ENCODE measurements at places on chromosomes 12 and 14.
A peak's percentile ranks its signal among the peaks of the same experiment; 100 is the strongest.

GRCh38 chr12:106300761-106301160 is 1.8 kb upstream of the TCP11L2 start:
- DNase-seq, result peak; percentile 25

GRCh38 chr12:127334912-127335644 is 931.9 kb upstream of the TMEM132C start:
- no peak for DNase-seq

DNA sequence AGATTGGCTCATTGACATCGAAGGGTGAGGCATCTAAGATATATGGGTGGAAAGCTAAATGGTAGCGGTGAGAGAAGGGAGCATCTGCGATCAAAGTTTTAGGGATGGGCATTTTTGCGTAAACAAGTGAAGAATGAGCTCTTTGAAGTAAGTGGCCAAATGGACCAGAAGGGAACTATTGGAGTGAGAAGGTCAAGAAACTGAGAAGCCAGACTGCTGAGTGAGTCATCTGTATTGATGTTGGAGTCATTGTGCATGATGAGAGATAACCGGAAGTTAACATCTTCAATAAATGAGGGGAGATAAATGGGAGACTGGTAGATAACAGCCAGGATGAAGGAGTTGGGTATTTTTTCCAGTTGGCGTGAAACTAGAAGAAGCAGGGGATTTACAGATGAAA is 271.9 kb upstream of the PDE3A start:
- no peak for DNase-seq

GRCh38 chr12:73726881-73727280 is 810.8 kb upstream of the ATXN7L3B start:
- DNase-seq, result no peak

- DNase-seq, result no peak
These were observed 131.9 kb downstream of the CEP128 start for GRCh38 chr14:80809663-80810062.

DNA sequence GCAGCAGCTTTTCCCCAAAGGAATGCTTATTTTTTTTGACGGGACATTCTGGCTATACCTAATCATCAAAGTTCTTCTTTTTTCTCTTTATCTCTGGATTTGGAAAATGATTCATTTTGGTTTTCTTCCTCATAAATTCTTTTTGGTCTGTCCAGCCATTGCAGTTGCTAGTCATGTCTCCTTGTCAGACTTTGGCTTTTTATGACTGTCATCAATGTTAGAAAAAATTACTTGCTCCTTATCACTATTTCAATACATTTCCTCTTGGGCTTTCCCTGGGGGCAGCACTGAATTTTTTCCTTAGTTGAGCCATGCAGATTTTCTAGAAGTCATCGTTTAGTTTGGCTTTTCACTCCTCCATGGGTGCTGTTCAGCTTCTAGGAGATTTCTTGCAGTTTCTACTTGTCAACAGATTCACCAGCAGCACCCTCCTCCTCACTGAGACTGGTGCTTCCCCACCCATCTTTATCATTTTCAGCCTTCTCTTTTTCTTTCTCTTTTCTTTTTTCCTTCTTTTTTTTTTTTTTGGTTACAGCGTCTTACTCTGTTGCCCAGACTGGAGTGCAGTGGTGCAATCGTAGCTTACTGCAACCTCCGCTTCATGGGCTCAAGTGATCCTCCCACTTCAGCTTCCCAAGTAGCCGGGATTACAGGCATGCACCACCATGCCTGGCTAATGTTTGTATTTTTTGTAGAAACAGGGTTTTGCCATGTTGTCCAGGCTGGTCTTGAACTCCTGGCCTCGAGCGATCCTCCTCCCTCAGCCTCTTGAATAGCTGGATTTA is 5.2 kb downstream of the ADIPOR2 start:
- no peak for DNase-seq

- no peak for DNase-seq
These were observed 105.9 kb downstream of the SINHCAF start for GRCh38 chr12:31220061-31220460.

GRCh38 chr12:105226219-105226618 is 9.8 kb downstream of the APPL2 start:
- no peak for DNase-seq

- DNase-seq, result no peak
These were observed 8.5 kb upstream of the AK7 start for GRCh38 chr14:96383445-96383844.

GRCh38 chr14:58822856-58823255 is 185.1 kb downstream of the DACT1 start:
- no peak for DNase-seq

GRCh38 chr14:51093371-51094281 is 1.3 kb downstream of the TRIM9 start:
- no peak for DNase-seq

- no peak for DNase-seq
These were observed 359.4 kb upstream of the SFSWAP start for GRCh38 chr12:131351319-131352028.

GRCh38 chr12:66813137-66813892 is 134.4 kb upstream of the GRIP1 start:
- no peak for DNase-seq

DNA sequence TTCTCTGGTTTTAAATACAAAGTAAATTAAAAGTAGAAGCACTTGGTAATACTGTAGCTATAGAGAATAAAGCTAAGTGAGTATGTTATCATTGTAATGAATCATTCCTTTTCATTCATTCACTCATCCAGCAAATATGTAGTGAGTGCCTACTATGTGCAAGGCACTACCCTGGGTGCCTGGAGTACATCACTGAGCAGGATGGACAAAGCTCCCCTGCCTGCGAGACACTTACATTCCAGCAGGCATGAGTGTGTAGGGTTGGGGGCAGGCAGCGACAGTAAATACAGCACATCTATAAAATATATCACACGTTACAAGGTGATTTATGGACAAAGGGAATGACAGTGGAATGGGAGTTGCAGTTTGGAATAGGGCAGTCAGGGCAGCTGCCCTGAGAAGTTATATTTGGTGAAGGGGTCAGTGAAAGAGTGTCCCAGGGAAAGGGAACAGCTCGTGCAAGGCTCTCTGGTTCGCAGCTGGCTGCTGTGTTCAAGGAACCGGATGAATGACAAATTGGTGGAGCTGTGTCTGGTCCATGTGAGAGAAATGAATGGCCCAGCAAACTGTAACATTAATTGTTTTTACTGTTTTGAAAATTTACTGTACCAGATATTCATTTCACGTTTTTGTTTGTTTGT is 159.6 kb downstream of the CRADD start:
- no peak for DNase-seq

DNA sequence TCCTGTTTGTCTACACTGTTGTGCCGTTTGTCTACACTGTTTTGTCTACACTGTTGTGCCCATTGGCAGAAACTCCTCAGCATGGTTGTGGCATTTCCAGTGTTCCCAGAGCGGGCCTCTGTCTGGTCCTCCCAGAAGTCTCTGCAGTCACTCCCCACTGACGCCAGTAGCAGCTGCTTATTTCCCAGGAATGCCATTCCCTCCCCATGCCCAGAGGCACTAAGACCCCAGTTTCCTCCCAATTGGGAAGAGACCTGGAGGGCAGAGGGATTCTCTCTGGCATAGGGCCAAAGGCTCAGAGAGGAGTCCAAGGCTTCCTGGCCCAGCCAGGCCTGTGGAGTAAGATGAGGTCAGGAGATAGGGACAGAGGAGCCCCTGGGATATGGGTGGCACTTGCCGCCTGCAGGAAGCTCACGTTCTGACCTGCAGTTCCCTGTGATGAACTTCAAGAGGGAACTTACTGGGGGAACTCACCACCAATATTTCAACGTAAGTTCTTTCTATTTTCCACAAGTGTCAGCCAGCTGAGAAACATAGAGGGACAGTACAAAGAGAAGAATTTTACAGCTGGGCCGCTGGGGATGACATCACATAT is 69.1 kb downstream of the TNFAIP2 start:
- DNase-seq, result no peak

DNA sequence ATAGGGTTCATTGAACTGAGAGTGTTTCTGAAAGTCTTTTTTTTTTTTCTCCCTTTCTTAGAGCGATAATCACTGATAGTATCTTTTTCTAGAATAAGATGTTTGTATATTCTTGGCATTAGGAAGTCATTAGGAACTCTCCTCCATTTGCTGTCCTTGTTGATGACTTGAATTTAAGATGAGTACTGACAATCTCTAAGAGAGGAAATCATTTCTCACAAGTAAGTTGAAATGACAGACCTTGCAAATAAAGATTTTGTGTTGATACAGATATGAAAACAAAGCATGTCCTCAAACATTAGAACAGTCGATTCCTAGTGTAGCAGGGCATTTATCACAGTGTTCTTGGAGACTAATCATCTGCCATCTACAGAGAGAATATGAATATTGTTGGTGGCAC is 458.4 kb upstream of the SYT1 start:
- DNase-seq, result no peak

DNA sequence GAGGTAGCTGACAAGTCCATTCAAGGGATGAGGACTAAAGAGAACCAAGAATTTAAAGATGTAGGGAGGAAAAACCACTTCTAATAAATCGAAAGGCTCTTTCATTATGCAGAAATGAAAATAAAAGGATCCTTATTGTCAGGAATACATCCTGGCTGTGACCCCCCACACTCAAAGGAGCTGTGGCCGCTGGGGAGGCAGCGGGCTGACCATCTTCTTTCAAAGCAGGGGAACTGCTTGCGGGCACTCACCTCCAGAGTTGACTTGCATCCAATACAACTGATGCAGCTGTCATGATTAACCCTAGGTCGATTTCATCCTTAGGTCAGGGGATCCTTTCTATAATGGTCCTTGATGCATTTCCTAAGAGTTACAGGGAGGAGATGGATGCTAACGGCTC is 35.3 kb downstream of the TRAFD1 start:
- no peak for DNase-seq

GRCh38 chr12:57063991-57064685 is 14.2 kb upstream of the MYO1A start:
- no peak for DNase-seq

- peak; percentile 73 for DNase-seq
These were observed 44.5 kb downstream of the SLC38A6 start for GRCh38 chr14:61025251-61026223.

GRCh38 chr12:128810182-128811127 is 13.3 kb downstream of the SLC15A4 start:
- no peak for DNase-seq

DNA sequence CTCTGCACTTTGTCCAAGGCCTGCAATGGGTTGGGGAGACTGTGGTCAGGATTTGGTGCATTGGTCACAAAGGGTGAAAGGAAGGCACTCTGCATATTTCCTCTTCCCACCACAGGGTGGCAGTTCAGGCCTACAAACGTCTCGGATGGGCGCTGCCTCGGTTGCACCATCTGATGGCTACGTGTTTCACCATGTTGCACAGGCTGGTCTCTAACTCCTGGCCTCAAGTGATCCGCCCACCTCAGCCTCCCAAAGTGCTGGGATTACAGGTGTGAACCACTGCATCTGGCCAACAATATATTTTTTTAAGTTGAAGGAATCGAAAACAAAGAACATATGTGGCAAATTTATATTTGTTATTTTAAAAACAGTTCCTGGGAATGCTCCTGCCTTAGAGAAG is 35.1 kb downstream of the TMBIM6 start:
- DNase-seq, result peak; percentile 86

DNA sequence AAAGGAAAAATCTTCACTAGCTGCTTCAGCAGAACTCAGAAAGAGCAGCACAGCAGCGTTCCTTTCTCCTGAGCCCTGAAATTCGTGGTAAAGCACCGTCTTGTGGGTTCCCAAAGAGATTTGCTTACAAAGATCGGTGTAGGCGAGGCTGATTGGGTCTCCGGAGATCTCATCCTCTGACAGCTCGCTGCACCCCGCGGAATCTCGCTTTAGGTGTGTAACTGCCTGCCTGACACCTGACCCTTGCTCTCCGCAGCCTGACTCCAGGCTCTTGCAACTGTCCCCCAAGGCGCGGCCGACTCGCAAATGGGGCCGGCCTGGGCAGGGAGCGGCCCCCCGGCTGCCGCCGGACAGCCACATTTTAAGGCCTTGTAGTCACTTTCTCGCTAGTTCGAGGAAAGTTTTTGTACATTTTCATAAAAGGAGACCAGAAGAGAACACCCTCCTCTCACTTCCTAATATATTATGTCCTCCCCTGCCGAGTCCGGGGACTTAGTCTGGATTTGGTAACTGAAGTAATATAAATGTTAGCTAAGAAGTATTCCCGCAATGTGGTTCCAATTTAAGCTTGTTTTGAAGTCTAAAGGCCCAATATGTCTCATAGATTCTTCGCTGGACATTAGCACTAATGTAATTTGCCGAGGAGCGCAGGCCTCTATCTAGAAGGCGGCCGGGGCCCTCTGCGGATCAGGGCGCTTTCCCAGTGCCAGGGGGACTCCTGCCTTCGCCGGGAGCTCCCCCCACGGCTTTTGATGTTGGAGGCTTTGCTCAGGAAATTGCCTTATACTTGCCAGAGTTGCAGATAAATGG is 177.3 kb upstream of the CDKN3 start:
- DNase-seq, result no peak

- DNase-seq, result no peak
These were observed 123.3 kb downstream of the RFLNA start for GRCh38 chr12:124418156-124418555.

GRCh38 chr12:128012110-128012509 is 254.9 kb upstream of the TMEM132C start:
- no peak for DNase-seq

DNA sequence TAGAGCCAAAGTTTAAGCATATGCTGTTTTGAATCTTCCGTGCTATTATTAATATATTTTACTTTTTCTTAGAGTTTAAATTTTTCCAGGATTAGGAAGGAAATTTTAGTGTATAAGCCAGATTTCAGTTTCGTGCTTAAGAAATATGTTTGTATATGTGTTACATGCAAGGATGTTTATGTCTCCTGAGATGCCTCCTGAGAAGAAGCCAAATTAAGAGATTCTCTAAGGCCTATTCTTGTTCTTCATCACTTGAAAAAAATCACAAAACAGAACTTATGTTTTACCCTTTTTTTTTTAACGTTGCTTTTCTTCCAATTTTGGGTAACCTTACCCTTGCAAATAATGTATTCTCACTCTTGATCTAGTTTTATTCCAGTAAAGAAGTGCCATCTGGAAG is 412.7 kb downstream of the TMTC2 start:
- DNase-seq, result no peak

- no peak for DNase-seq
These were observed 2.8 kb downstream of the FOXG1 start for GRCh38 chr14:28769276-28769880.

DNA sequence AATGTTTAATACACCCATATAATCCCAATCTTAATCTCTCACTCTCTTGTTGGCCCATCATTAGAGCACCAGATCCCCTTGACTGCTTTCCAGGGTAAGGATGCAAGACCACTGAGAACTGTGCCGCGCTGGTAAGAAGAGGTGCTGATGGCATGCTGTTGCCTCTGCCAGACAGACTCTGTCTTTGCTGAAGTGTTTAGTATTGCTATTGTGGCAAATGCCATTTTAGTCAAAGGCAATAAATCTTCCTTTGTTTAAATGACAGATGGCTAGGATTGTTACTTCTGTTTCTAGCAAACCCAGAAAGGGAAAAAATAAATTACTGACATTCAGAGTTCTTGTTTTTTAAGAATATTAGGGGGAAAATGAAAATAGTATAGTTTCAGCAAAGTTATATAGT is 152.3 kb downstream of the MON2 start:
- no peak for DNase-seq

DNA sequence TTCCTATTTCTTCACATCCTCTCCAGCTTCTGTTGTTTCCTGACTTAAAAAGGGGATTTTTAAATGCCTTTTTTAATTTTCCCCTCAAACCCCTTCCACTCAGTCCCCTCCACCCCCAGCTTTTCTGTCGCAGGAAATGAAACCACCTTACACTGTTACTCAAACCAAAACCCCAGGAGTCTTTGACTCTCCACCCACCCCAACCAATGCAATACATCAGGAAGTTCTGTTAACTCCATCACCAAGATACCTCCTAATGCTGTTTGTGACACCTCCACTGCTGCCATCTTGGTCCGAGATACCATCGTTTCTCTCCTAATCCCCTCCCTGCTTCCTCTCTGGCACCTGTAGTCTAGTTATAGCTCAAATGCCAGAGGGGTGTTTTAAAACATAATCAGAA is 25.4 kb upstream of the CPM start:
- no peak for DNase-seq

All from LoVo (cell line).